Thoracic aorta (tissue), 2 donors: ENCODE measurements at places on chromosomes 3 and 15. TPM values are rescaled to one million over a fixed set of nuclear protein-coding genes. Genes with fewer than 3 reads are reported as not detected.

DNA sequence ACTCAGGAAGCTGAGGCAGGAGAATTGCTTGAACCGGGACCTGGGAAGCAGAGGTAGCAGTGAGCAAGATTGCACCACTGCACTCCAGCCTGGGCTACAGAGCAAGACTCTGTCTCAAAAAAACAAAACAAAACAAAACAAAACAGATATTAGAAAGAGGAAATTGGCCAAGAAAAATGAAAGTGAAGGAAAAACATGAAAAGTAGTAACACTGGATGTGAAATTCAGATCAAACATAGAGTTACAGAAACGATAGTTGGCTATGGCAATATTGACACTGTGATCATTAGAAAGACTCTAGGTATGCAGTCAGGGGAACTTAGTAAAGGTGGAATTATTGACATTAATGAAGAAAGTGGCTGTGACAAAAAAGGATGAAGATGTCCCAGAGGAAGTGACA is 13.2 kb upstream of the TIPARP start:
- H3K27ac ChIP-seq, result no peak overlapping the region
- no peak overlapping the region for H3K4me3 ChIP-seq
- no peak for DNase-seq
- H3K4me1 ChIP-seq, result peaks cover 18% of the 10 kb centered on the region
- H3K36me3 ChIP-seq, result no peaks in the 10 kb centered on the region

DNA sequence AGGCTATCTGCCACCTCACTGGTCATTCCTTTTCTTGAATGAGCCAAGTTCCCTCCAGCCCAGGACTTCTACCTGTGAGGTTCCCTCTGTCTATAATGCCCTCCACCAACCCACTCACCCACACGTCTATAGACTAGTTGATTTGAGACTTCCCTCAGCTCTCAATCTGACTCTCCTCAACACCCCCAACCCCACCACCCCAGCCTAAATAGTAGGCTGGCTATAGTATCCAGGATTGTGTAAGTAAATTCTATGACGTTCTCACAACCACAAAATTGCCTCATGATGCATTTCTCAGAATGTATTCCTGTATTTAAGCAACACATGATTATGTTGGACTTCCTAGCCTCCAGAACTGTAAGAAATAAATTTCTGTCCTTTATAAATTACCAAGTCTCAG is 2.2 kb downstream of the PLSCR1 start:
- H3K4me1 ChIP-seq, result peaks cover 38% of the 10 kb centered on the region
- peak overlapping the region; percentile 98 for H3K4me3 ChIP-seq
- DNase-seq, result no peak

- peaks cover 48% of the 10 kb centered on the region for H3K36me3 ChIP-seq
- DNase-seq, result no peak
These were observed 19.2 kb upstream of the KPNA1 start for GRCh38 chr3:122533931-122534334.

DNA sequence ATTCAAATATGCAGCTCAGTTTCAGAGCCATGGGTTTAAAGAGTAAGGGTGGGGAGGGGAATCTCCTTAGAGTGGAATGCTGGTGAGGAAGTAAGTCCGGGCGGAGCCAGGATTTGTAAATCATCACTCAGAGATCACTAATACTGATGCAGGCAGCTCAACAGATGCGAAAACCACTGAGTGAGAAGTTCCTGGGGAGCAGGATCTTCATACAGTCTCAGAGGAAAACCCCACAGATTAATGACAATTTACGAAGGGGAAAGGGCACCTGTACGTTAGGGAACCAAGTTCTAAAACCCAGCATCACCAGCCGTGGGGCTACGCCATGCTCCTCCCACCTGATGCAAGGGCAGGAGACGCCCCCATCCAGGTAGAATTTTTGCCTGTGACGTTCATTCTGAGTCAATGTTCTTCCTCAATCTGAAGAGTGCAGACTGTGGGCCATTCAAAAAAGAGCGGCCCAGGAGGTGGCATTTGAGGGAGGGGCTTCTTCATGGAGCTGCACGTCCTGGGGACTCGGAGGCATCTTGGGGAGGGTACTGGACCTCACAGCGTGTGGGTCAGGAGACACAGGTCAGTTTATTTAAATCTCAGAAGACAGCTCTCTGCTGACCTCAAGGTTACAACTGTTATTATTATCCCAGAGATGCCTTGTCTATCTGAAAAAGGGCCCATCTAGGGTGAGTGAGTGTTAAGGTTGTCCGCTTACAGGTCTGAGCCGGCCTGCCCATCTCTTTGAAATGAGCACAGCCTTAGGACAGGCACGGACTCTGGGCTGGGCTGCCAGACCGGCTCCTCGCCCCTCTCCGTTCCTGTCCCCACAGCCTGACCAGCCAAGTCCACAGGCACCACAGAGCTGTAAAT is 228.0 kb downstream of the XXYLT1 start:
- H3K27ac ChIP-seq, result no peak overlapping the region
- DNase-seq, result no peak
- H3K36me3 ChIP-seq, result no peaks in the 10 kb centered on the region
- H3K4me1 ChIP-seq, result no peaks in the 10 kb centered on the region

Gene ZNF148
- 27.1 TPM for total RNA-seq

DNA sequence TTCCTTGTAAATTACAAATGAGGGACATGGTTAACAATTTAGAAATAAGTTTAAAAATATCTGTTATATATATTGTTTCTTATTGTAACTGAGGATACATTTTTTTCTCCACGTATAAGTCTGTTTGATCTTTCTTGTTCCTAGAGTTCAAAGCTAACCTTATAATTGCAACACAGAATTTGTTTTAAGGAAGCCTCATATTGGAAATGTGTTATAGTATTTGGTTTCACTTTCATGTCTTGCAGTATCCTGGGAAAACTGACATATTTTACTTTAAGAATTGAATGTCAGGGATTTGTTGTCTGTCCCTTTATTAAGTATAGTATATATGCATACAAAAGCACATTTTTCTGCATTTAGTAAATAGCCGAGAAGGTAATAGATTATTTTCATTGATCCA is 23.5 kb upstream of the NIT2 start:
- H3K27ac ChIP-seq, result no peak overlapping the region
- no peaks in the 10 kb centered on the region for H3K4me1 ChIP-seq
- no peak overlapping the region for H3K4me3 ChIP-seq

DNA sequence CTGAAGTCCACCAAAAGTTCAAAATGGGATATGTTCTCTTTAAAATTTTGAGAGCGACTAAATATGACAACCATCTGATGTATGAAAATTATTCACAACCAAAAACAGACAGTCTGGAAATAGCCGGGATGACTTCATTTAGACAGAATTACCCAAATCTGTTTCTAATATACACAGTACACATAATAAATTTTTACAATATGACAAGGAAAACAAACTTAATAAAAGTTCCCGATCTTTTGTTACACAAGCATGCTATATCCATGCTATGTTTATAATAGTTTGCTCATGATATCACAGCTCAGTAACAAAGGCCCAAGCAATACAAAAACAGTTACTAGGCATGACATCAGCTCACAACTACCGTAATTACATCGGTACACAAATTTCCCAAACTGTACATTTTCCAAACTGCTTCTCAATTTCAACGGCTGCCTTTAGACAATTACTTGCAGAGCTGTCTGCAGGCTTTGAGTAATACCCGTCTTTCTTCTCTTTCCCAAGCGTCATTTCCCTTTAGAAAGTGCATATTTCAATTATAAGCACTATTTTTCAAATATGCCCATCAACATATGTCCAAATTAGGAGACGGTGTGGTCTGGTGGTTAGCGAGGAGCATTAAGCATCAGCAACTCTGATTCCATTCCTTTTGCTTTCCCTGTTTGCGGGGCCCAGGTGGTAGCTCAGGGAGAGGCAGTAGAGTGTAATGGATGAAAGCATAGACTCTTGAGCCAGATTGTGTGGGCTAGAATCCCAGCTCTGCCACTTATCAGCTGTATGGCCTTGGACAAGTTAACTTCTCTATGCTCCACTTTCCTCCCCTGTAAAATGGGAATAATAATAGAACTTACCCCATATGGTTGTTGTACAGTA is 481.2 kb downstream of the FOXP1 start:
- DNase-seq, result no peak
- peak overlapping the region; percentile 84 for H3K27ac ChIP-seq
- H3K4me3 ChIP-seq, result peak overlapping the region; percentile 51

Gene PPM1M
- 41.6 TPM for total RNA-seq

- no peaks in the 10 kb centered on the region for H3K27me3 ChIP-seq
- no peak overlapping the region for H3K4me3 ChIP-seq
- no peak for DNase-seq
- no peaks in the 10 kb centered on the region for H3K36me3 ChIP-seq
- H3K4me1 ChIP-seq, result no peaks in the 10 kb centered on the region
These were observed 70.7 kb upstream of the THBS1 start for GRCh38 chr15:39510001-39510701.

Gene ABI3BP
- total RNA-seq, result 46.8 TPM

GRCh38 chr3:187777331-187777941 is 32.2 kb upstream of the BCL6 start:
- no peak overlapping the region for H3K27ac ChIP-seq
- H3K4me3 ChIP-seq, result no peak overlapping the region
- no peaks in the 10 kb centered on the region for H3K36me3 ChIP-seq
- DNase-seq, result no peak

DNA sequence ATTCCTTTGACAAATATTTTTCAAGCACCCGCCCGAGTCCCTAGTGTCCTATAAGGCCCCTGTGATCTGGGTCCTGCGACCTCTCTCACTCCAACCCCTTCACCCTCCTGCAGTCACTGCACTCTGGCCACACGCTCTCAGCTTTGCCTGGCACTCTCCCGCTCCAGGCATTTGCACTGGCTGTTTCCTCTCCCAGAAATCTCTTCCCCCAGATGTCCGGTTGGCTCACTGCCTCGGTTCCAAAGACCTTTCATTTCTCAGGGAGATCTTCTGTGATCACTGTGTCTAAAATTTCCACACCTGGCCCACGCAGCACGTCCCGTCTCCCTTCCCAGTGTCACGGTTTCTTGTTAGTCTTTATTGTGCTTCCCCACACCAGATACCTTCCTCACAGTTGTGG is 97.4 kb downstream of the WNT7A start:
- H3K27me3 ChIP-seq, result no peaks in the 10 kb centered on the region
- no peak overlapping the region for H3K27ac ChIP-seq
- DNase-seq, result no peak
- no peak overlapping the region for H3K4me3 ChIP-seq

- H3K4me1 ChIP-seq, result no peaks in the 10 kb centered on the region
- no peak overlapping the region for H3K27ac ChIP-seq
- H3K27me3 ChIP-seq, result no peaks in the 10 kb centered on the region
These were observed 7.3 kb upstream of the FURIN start for GRCh38 chr15:90860942-90861675.

GRCh38 chr15:31448635-31448979 is 122.0 kb downstream of the KLF13 start:
- no peaks in the 10 kb centered on the region for H3K36me3 ChIP-seq
- DNase-seq, result no peak

Gene LRRN1
- 4.3 TPM for total RNA-seq

GRCh38 chr3:53709860-53710674 is 136.2 kb downstream of the CHDH start:
- no peak overlapping the region for H3K4me3 ChIP-seq
- no peaks in the 10 kb centered on the region for H3K27me3 ChIP-seq
- H3K27ac ChIP-seq, result no peak overlapping the region
- H3K4me1 ChIP-seq, result peaks cover 3% of the 10 kb centered on the region
- H3K36me3 ChIP-seq, result no peaks in the 10 kb centered on the region
- DNase-seq, result peak; percentile 41

GRCh38 chr15:51263116-51263515 is 75.3 kb downstream of the CYP19A1 start:
- H3K36me3 ChIP-seq, result no peaks in the 10 kb centered on the region
- H3K27ac ChIP-seq, result no peak overlapping the region
- no peak for DNase-seq
- H3K27me3 ChIP-seq, result no peaks in the 10 kb centered on the region

GRCh38 chr3:108673988-108674661 is 83.1 kb downstream of the RETNLB start:
- no peak for DNase-seq
- peaks cover 12% of the 10 kb centered on the region for H3K36me3 ChIP-seq
- no peaks in the 10 kb centered on the region for H3K4me1 ChIP-seq
- H3K4me3 ChIP-seq, result no peak overlapping the region
- H3K27me3 ChIP-seq, result no peaks in the 10 kb centered on the region

GRCh38 chr15:97995881-97996603 is 35.5 kb downstream of the ARRDC4 start:
- H3K36me3 ChIP-seq, result no peaks in the 10 kb centered on the region
- H3K4me1 ChIP-seq, result no peaks in the 10 kb centered on the region
- no peak overlapping the region for H3K27ac ChIP-seq
- H3K4me3 ChIP-seq, result no peak overlapping the region

GRCh38 chr3:187629711-187630110 is 40.5 kb downstream of the SST start:
- no peaks in the 10 kb centered on the region for H3K27me3 ChIP-seq
- H3K4me3 ChIP-seq, result no peak overlapping the region
- no peaks in the 10 kb centered on the region for H3K36me3 ChIP-seq
- no peak overlapping the region for H3K27ac ChIP-seq
- no peaks in the 10 kb centered on the region for H3K4me1 ChIP-seq
- no peak for DNase-seq

GRCh38 chr15:40258544-40258943 is 19.7 kb downstream of the PAK6 start:
- no peak overlapping the region for H3K27ac ChIP-seq
- peaks cover 3% of the 10 kb centered on the region for H3K4me1 ChIP-seq
- no peak overlapping the region for H3K4me3 ChIP-seq
- DNase-seq, result no peak
- no peaks in the 10 kb centered on the region for H3K27me3 ChIP-seq

Gene PRR20G
- total RNA-seq, result not detected

DNA sequence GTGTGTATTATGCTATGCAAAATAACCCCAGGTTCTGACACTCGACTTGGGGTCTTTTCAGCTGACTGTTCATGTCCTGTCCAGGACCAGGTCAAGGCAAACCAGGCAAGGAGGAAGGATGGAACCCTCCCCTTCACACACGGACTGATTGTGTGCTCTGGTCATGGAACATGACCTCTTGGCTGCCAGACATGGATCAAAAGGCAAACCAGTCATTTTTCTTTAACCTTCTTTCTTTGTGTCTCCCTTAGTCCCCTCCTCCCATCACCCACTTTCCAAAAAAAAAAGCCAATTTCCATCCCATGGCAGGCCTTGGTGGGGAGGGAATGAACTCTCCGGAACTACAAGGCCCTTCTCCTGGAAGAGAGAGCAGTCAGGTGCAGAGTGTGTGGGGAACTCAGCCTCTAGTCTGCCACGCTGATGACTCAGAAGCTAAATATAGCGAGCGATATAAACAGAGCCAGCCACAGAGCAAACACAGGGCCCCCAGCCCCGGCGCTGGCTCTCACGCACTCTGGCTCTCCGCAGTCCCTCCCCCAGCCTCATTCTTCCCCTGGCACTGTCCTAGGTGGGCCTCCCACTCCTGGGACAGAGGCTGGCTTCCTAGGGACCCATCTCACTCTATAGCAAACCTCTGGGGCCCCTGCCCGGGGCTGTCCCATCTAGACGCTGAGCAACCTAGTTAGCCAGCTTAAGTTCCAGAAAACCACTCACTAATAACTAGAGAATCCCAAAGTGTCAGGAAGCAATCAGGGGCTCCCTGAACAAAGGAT is 10.0 kb downstream of the BMF start:
- peak overlapping the region; percentile 44 for H3K4me3 ChIP-seq
- H3K27ac ChIP-seq, result peak overlapping the region; percentile 95

Gene ECT2
- 4.5 TPM for total RNA-seq

Gene C3orf20
- total RNA-seq, result not detected

- no peak for DNase-seq
- no peaks in the 10 kb centered on the region for H3K27me3 ChIP-seq
- H3K4me3 ChIP-seq, result no peak overlapping the region
- H3K4me1 ChIP-seq, result peaks cover 22% of the 10 kb centered on the region
- H3K36me3 ChIP-seq, result no peaks in the 10 kb centered on the region
These were observed 28.7 kb downstream of the ADAMTSL3 start for GRCh38 chr15:83682476-83683088.

Gene ZPLD1
- total RNA-seq, result not detected

- H3K36me3 ChIP-seq, result peaks cover 4% of the 10 kb centered on the region
- no peak for DNase-seq
- no peak overlapping the region for H3K4me3 ChIP-seq
- no peaks in the 10 kb centered on the region for H3K27me3 ChIP-seq
- H3K4me1 ChIP-seq, result no peaks in the 10 kb centered on the region
These were observed 18.2 kb upstream of the SKOR1 start for GRCh38 chr15:67807141-67807540.
